ENCODE measurements at places on chromosomes 1 and 21.

DNA sequence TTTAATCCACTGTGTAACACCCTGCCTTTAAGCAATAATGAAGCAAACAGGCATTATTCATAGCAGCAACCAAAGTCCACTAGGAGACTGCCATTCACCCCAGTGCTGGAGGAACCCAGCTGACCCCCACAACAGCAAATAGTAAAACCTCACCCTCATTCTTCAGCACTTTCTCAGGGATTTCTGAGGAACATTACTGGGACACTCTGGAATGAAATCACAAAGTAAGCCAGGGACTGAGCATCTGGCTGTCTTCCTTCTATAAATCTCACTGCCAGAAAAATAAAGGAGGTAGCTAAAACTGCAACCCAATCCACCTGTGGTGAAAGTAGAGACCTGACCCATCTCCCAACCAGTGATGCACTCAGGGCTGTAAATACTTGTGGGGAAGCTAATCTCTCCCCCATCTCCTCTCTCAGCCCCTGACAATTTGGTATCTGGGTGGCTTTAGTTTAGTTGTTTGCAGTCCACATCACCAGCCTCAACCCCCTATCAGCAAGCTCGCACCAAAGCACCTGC, 47.1 kb downstream of the COL6A1 start:
- DNase-seq, result no peak

DNA sequence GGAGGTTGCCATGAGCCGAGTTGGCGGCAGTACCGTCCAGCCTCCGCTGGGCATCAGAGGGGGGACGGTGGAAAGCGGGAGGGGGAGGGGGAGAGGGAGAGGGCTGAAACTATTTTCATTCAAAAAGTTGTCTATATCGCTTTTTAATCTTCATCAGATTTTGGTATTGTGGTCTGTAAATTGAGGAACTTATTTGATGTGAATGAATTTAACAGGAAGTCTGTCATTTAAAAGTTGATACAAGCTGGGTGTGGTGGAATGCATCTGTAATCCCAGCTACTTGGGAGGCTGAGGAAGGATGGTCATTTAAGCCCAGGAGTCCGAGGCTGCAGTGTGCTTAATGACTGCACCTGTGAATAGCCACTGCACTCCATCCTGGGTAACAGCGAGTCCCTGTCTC, 3.0 kb upstream of the EPHX4 start:
- no peak for DNase-seq

- no peak for DNase-seq
Measured at GRCh38 chr1:60224523-60224922, 151.0 kb upstream of the C1orf87 start.

DNA sequence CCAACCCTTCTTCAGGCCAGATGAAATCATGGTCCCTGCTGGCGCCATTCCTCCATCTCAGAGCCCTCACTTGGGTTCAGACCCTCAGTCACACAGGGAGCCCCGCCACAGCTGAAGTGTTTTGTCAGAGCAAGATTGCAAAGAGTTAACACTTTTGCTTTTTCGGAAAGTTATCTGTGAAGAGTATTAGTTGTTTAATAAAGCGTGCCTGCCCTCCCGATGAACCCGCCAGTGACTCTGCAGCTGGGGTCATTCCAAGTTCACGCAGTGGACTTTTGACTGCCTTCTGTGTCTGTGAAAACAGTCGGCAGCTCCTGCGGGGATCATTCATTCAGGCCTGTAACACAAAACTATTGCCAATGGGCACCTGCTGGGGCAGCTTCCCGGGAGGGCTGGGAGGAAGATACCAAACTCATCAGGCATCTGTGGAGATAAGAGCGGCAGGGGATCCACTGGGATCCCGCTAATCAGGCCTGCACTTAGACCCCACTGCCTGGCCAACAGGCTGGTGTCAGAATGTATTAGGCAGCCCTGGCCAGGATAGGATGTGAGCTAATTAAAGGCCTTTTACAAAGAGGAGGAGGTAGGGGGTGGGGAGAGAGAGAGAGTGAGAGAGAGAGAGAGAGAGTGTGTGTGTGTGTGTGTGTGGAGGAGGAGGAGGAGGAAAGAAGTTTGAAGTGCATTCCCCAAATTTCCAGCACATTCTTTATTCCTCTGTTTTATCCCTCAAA, 184.5 kb downstream of the DHRS3 start:
- no peak for DNase-seq

GRCh38 chr1:109277434-109278204, 5.3 kb downstream of the PSRC1 start:
- DNase-seq, result peak; percentile 74
